ENCODE measurements at places on chromosomes 3 and 15.

GRCh38 chr3:123880998-123881561 lies 3.1 kb downstream of the MYLK start:
- DNase-seq = no peak

GRCh38 chr3:57109437-57110199 lies 49.2 kb downstream of the SPATA12 start:
- DNase-seq = no peak

DNA sequence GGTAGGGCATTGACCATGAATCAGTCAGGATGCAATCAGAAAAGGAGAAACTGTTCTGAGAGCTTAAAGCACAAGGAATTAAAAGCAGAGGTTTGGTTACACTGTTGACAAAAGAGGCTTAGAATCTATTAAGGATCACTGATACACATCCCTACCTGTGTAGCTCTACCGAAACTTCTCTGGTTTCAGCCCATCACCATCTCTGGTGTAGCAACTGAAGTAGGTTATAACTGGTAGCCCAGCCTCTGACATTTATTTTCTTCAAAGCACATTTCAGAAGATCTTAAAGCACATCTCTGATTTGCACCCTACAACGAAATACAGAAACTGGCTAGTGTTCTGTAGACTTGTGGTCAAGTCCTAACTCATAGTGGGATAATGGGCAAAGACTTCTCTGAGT lies 283.7 kb downstream of the GBE1 start:
- no peak for DNase-seq

- DNase-seq = no peak
Observed at GRCh38 chr3:179063945-179064560, 7.6 kb downstream of the ZMAT3 start.

- no peak for DNase-seq
Observed at GRCh38 chr15:31254431-31255175, 72.0 kb upstream of the KLF13 start.

DNA sequence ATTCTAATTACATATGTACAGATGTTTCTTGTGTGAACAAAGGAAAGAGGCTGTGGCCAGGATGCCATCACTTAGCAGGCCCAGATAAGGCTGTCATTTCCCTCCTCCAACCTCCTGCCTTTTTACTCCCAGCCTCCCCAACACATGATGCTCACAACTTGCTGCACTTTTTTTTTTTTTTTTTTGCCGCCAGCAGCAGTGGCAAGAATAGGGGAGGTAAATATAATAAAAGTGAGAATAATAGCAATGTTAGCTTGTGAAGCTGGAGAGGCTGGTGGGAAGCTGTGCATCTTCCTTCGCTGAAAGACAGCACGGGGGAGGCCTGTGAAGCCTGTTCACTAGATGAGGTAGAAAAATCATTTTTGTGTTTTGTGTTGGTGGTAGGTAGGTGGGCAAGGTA lies 42.5 kb upstream of the MYO5C start:
- no peak for DNase-seq

GRCh38 chr3:8856071-8856470 lies 86.7 kb upstream of the OXTR start:
- DNase-seq = no peak

- no peak for DNase-seq
Observed at GRCh38 chr3:147838652-147839051, 429.5 kb downstream of the ZIC1 start.

DNA sequence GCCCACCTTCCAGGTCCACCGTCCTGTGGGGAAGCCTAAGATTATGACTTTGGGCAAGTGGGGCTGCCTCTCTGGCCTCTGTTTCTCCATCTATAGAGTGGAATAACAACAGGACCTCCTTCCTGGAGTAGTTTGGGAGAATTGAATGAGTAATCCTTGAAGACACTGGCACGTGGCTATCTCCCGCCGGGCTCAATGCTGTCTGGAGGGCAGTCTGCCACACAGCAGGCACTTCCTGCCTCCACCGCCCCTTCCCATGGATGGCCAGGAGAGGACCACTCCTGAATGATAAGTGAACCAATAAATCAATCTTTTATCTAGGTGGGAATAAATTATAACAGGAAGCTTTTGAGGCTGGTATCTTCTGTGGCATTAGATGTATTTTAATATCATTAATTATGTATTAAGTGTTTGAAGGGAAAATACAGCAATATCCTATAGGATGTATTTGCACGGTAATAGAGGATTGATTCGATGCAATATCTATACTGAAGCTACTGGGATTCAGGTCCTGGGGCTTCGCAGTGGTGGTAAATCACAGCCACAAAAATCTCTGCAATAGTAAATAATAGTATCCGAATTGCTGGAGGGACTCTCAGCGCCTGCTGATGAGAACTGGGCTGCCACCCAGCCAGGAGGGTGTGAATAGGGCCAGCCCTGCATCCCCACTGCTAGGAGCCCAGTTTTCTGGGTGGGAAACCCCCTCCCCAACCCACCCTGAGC lies 15.9 kb downstream of the MEGF11 start:
- no peak for DNase-seq

GRCh38 chr3:15453991-15454625 lies 26.7 kb downstream of the EAF1 start:
- DNase-seq = no peak

DNA sequence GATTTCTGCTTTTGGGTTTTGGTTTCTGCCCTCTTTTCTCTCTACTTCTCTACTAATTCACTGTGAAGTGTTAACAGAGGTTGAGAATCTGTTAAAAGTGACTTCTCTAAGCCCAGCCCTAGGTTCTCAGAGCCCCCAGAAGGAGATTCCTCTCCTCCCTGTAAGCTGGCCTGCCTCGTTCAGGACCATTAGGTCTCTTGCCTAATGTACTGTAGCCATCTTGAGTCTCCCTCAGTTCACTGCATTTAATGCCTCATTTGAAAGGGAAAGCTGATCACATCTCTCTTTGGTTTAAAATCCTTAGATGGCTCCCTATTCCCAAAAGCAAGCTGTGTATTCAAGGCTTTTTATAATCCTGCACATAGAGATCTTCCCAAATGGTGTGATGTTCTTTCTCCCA lies 16.3 kb downstream of the RTP1 start:
- no peak for DNase-seq

DNA sequence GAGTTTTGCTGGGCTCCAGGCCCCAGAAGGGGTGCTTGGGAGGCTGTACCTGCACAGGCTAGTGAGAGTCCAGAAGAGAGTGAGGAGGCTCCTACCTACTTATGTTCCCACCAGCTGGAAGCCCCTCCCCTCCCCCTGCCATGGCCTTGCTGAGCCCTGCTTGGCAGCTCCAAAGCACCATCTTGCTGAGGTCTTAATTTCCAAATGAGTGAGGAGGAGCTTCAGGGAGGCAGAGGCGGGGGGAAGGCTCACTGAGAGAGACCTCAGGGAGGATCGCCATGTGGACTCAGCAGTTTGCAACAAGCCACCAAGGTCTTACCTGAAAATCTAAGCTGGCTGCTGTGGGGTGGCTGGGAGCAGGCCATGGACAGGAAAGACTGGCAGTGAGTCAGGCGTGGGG lies 8.7 kb upstream of the CACNA2D2 start:
- no peak for DNase-seq

Data from memory B cell (primary cell).